Stimulated activated CD4-positive, alpha-beta T cell treated with anti-CD3 and anti-CD28 coated beads, Interleukin-15, amount 100 ng/mL, for 1 hour (primary cell): ENCODE measurements at places on chromosomes 4 and X.

- no peak for DNase-seq
These were observed 173.2 kb downstream of the PDGFC start for GRCh38 chr4:156798438-156798837.

DNA sequence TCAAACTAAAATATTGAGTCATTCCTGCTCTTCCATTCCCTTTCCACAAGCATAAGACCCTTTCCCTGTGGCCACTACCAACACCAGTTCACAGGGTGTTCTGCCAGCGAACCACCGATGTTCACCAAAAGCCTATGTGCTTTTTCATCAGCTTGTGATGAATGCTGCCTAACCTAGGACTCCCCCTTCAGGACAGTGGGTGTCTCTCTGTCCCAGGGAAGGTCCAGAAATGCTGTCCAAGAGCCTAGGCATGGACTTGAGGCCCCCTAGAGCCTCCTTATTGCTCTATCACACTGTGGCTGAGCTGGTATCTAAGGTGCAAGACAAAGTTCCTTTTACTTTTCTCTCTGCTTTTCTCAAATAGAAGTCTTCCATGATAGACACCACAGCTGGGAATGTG lies 1015.6 kb downstream of the PCDH19 start:
- no peak for DNase-seq

DNA sequence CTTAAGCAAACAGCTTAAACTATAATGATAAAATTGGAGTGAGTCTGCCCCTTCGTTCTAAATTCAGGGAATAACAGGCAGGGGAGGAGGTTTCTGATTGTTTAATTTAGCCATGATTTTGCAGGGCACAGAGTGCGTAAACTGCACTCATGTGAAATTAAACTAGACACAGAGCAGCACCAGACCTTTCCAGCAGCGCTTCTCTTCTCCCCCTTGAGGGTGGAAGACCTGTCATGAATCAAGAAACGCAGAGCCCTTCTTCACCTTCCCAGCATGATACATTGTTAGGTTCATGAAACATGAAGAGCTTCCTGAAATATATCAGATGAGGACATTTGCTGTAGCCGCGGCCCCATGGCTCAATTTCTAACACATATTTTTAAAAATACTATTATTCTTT lies 63.1 kb downstream of the FAM114A1 start:
- DNase-seq, result no peak

DNA sequence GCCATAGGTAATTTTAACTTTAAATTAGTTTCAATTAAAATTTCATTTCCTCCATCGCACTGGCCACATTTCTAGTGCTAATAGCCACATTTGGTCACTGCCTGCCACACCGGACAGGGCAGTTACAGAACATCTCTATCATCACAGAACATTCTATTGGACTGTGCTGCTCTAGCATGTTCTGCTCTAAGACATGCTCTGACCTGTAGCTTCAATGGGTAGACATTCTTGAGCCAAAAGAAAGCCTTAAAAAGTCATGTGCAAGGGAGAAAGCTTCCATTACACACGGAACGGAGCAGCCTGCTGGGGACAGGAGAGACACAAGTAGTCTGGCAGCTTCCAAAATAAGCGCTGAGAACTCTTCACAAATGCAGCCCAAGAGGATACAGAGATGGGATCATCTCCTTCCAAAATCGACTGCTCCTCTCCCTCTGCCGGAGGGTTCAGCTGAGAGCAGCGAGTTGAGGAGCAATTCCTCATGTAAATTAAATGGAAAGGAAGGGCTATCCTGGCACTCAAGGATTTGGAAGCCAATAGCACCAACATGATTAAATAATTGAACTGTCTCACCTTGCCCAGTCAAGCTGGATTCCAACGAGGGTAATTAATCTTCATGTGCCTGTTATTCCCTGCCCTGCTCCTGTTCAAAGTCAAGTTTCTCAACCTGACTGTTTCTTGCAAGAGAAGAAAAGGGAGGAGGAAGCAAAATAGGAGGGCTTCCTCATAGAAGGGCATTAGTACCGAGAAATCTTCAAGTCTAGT lies 336.4 kb upstream of the NOCT start:
- DNase-seq, result no peak

DNA sequence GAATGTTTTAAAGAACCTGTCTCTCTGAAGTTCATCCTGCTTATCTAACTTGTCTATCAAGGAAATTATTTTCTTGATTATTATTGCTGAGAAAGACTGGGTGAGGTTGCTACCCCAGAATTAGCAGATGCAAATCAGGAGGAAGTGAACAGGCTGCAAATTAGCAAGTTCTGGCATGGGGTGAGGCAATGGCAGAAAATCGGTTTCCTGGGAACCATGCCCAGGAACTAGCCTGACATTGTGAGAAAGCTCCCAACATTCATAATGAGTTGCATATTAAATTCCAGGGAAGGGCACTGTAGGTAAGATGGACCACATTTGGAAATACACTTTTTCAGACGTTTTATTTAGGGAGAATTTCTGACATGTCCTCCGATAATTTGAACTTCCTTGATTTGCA lies 11.6 kb downstream of the ARSF start:
- DNase-seq, result no peak
